ENCODE measurements at places on chromosomes 12 and 14.

- DNase-seq: no peak
Observed at GRCh38 chr12:15151161-15152091, 69.8 kb downstream of the RERG start.

- no peak for DNase-seq
Observed at GRCh38 chr14:22230517-22230916, 358.5 kb downstream of the DAD1 start.

GRCh38 chr12:116346741-116347140 is 69.2 kb upstream of the MED13L start:
- DNase-seq: no peak

DNA sequence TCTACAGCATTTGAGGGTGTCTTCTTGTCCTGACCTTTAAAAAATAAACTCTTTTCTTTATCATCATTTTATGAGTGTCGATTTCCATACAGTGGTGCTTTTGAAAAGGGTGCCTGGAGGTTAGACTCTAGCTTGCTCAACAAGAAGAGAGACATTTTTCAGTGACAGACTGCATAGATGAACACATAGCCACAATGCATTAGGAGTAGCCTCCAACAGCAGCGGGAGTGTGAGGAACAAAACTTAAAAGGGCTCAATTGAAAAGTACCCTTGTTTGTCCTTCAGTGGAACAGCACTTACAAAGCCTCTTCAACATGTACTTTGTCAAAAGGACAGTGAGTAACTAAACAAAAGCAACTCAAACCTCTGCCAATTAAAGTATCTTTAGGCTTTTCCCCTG is 119.3 kb downstream of the SOX5 start:
- no peak for DNase-seq

DNA sequence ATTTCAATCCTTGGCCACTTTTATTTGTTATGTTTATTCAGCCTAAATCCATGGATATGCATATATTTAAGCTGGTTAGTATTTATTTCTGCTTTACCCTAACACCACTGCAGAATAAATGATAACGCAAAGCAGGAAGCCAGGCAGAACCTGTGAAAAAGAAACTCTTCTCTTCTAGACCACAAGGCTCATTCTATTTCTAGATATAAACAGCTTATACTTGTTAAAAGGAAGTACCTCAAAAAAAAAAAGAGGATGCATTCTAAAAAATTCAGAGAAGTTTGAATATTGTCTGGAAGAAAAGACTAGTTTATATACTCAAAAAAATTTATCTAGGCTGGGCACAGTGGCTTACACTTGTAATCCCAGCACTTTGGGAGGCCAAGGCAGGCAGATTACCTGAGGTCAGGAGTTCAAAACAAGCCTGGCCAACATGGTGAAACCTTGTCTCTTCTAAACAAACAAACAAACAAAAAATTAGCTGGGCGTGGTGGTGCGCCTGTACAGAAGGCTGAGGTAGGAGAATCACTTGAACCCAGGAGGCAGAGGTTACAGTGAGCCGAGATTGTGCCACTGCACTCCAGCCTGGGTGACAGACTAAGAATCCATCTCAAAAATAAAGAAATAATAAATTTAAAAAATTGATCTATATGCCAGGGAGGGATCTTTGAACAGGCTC is 55.8 kb downstream of the GALNT4 start:
- DNase-seq: no peak

DNA sequence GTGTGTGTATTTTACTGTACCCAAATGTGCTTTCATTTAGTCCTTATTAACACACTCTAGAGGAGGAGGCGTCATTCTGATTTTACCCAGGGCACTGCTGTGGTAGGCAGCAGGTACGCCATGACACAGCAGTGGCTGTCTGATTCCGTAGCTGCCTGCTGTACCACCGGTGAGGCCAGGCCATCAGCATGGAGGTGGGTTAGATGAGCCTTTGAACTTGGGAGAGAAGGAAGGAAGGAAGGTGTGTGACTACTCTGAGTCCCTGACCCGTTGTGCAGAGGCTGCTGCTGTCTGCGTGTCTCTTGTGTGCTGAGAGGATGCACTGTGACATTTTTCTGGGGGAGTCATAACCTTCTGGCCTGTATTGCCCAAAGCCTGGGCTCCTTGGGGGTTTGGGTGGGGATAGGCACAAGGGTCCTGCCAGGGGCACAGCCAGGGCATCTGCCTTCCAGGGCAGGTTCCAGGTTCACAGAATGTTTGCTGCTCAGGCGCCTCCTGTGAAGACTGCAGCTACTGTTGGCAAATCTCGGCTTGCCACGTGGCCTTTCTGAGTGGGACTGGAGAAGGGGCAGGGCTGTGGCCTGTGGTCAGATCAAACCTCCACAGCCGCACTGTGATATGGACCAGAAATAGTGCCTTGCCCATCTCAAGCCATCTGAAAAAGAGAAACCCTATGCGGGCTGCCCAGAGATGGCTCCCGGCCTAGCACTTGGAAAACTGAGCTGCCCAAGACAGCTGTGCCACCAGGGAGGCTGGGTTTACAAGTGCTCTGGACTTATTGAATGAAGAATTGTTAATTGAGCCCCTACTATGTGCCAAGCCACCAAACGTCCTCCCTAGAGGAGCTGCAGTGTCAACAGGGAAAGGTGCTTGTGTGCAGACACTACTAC is 47.1 kb downstream of the MLXIP start:
- no peak for DNase-seq

GRCh38 chr14:32358781-32359180 is 29.7 kb downstream of the AKAP6 start:
- no peak for DNase-seq

GRCh38 chr14:64952598-64953309 is 10.2 kb upstream of the GPX2 start:
- DNase-seq: no peak

DNA sequence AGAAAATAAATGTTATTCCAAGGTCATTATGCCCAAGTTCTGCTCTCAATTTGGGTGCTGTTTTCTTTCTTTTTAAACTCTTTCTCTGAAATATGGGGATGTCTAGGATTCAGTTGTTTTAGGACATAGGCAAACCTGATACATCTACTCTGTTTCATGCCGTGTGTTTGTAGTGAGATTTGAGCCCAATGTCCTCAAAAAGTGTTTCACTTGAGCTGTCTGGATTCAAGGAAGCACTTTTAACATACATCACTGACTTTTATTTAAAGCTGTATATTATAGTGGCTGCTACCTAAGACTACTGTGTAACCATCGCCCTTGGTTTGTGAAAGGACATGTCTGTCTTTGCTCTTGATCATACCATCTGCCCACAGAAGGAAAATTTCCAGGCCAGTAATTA is 709.3 kb upstream of the STXBP6 start:
- no peak for DNase-seq

DNA sequence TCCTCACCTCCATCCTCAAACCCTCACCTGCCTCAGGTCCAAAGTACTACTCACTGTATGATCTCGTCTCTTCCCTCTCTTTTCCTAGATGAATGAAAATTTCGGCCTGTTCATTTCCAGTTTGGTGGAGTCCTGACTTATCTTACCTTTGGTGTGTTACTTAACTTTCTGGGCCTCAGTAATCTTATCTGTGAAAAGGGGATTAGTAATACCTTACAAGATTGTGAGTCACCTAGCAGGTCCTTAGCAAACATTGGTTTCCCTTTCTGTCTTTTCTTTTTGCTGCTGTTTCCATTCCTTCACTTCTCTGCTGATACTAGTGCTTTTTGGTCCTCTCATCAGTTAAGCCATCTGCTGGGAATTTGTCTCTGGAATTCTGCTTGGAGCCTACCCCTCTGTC is 52.8 kb downstream of the AKAP6 start:
- no peak for DNase-seq

DNA sequence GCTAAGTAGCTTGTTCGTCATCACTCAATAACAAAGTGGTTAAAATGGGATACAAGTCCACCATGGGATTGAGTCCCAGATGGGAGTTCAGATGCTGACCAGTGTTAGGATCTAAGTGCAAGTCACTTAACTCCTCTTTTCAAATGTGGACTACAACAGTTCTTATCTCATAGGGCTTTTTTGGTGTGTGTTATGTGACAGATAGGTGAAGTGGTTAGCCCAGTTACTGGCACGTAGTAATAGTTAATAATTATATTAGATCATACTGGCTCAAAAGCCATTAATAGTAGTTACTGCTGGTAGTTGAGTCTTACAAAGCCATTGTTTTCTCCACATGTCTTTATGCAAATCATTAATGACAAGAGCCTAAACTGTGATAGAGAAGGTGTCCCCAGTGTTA is 73.2 kb downstream of the RCOR1 start:
- DNase-seq: no peak

- DNase-seq: no peak
Observed at GRCh38 chr12:107329569-107330324, 236.4 kb upstream of the CRY1 start.

GRCh38 chr12:96239711-96240635 is 45.8 kb downstream of the ELK3 start:
- DNase-seq: no peak

DNA sequence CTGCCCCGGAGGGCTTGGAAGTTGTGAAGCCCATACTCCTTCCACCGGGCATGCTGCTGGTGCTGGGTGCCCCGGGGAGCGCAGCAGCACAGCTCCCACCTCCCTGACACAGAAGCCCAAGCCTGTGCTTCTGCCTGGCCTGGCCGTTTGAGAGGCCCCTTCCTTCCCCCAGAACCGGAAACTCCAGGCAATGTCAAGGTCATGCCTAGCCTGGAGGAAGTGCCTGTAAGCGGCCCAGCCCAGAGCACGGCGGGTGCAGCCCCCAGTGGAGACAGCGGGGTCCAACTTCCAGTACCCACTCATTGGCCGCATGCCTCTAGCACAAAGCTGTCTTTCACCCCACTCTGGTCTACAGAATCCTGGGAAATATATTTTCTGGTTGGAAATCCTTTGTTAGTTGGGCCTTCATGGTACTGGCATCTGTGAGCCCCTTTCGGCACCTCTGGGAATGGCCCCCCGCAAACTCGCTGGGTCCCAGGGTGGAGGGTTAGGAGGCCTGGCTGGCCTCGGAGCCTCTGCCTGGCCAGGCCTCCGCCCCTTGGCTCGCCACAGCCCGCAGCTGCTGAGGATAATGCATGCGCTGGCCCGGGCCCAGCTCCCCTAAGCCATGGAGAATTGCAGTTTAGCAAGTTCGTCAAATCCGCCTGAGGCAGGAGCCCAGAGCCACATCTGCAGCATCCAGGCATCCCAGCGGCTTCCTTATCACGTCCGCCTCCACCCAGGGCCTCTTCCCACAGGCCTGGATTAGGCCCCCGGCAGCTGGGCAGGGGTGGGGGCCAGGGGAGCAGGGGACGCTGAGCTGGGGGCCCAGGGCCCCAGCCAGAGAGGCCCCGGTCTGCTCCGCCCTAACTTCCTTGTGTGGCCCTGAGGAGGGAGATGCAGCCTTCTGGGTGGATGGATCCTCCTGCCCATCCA is 48.9 kb upstream of the DLK1 start:
- no peak for DNase-seq

GRCh38 chr12:34204830-34205285 is 182.6 kb downstream of the ALG10 start:
- no peak for DNase-seq

- DNase-seq: no peak
Observed at GRCh38 chr14:67241411-67242167, at the start of gene PALS1. Gene PALS1, plus strand, starts transcription at chr14:67241435. Its CDS starts 37,736 bp downstream, at chr14:67279171.
